Stimulated activated CD8-positive, alpha-beta memory T cell treated with anti-CD3 and anti-CD28 coated beads, Interleukin-2, amount 100 ng/mL, for 1 hour (primary cell): ENCODE measurements at places on chromosomes 12 and 14.

- DNase-seq = no peak
Measured at GRCh38 chr12:53191096-53191884, 10.6 kb upstream of the CSAD start.

DNA sequence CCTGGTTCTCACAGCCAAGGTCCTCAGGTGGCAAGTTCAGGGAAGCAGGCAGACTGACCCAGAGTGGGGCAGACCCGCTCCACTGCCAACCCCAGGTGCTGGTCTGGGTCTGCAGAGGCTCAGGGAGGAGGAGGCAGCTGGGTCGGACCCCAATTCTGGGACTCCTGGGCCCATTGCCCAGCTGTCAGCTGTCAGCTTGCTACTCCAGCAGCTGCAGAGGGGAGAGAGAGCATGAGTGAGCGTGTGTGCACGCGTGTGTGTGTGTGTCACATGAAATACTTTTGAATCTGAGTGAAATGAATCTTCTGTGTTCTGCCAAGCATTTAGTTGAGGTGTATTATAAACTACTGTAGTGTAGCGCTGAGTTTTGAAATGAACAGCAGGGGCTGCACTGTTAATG, 30.8 kb downstream of the XRCC3 start:
- DNase-seq = no peak

- no peak for DNase-seq
Measured at GRCh38 chr14:28264306-28264705, 502.3 kb upstream of the FOXG1 start.

DNA sequence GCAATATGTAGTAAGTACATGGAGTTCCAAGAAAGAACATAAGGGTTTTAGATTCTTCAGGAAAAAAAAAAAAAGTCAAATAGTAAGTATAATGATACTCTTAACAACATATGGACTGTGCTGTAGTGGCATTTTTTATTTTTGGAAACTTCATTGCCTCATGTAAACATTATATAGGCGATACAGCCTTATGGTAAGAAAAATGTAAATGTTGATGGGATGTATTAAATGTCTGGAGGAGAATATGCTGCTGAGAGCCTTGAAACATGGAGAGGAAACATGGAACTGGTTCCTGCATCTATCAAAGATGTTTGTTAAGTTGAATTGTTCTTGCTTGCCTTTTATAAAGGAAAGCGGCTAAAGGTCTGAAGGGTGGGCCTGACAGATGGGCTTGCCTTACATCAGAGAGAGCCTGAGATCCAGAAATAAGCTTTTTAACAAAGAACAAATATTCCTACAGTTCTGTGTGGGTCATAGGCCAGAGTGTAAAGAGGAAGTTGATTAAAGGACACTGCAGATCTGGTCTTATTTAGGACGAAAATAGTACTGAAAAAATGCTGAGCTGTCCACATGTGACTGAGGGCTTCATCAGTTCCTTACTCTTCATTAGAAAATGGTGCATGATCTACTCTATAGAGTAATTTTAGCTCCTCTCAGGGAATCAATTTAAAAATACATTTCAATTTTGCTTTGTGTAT, 448.1 kb upstream of the DCN start:
- no peak for DNase-seq

GRCh38 chr12:116797885-116798284, 59.8 kb downstream of the RNFT2 start:
- no peak for DNase-seq

- no peak for DNase-seq
Measured at GRCh38 chr14:61535032-61535431, 160.3 kb upstream of the HIF1A start.

DNA sequence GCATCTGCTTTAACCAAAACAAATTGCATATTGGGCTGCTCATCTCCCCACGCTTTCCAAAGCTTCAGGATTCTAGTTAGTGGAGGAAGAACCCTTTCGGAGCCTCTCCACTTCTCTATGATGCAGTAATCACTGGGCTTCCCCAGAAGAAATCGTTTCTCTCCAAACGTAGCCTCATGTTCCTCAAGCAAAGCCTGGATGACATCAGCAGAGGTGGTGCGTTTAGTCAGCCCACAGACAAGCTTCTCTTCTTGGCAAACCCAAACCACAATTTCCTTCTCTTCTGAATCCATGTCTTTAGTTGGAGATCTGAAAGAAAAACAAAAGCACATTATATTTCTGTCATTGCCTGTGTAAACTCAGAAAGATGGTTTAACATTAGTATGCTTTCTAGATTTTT, 30.6 kb downstream of the RASSF9 start:
- no peak for DNase-seq

DNA sequence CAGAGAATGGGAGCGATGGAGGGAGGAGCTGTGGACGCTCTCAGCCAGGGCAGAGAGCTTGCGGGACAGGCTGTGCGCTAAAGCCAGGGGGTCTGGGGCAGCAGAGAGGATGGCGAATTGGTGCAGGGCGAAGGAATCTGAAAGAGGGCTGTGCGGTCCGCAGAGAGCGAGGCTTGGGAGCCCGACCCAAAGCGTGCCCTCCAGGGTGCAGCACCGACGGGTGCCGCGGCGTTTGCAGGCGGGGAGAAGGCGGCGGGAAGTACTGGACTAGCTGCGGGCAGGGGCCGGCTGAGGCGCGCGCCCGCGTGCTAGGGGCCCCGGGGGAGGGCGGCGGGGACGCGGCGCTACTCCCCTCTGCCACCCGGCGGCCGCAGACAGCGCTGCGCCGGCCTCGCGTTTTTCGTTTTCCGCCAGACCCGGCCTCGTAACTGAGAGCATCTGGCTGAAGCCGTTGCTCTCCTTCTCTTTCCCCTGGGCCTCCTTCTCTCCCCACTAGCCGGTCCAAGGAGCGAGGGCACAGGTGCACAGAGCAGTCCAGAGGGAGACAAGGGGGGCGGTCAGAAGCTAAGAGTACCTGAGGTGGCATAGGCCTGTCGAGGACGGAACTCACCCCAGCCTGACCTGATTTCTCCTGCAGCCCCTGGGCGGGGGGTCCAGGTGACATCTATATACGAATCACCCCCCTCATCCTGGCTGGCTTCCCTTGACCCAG, 24.9 kb downstream of the SLC6A12 start:
- DNase-seq = peak; percentile 10

- no peak for DNase-seq
Measured at GRCh38 chr12:57958061-57958657, 16.8 kb downstream of the ATP23 start.

GRCh38 chr14:55301437-55302121, 30.4 kb downstream of the FBXO34 start:
- no peak for DNase-seq

GRCh38 chr14:73140811-73141323, 4.6 kb downstream of the PSEN1 start:
- no peak for DNase-seq

DNA sequence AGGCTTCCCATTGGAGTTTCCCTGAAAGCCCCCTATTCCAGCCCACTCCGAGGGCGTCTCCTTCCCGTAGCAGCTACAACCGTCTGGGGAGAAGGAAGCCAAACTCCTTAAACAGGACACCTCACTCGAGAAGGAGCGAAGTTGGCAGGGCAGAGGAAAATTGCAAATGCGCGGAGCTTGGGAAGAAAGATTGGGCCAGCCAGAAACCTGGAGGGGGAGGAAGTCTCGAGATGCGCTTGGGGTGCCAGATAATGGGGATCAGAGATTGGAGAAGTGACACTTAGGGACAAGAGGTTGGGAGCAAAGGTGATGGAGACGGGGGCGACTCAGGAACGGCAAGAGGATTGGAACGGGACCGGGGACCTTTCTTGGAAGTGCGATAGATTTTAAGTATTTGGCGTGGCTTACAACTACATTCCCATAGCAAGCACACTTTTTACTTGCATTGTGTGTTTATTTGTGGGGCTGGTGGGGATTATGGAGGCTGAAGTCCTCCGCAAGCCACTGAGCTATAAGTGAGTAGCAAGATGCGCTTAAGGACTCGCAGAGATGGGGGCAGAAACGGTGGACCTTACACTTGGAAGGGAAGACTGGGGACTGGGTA, 926 bp downstream of the HRK start:
- DNase-seq = no peak

DNA sequence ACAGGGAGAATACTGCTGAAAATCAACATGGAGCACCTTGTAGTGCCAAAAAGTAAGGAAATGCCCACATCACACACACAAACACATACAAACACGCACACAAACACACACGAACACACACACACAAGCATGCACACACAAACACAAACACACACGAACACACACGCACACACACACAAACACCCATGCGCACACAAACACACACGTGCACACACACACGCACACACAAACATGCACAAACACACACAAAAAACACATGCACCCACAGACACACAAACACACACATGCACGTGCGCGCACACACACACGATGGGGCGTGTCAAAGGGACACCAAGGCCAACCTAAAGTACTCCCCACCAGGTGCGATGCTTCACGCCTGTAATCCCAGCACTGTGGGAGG, 61.7 kb upstream of the C14orf180 start:
- no peak for DNase-seq

DNA sequence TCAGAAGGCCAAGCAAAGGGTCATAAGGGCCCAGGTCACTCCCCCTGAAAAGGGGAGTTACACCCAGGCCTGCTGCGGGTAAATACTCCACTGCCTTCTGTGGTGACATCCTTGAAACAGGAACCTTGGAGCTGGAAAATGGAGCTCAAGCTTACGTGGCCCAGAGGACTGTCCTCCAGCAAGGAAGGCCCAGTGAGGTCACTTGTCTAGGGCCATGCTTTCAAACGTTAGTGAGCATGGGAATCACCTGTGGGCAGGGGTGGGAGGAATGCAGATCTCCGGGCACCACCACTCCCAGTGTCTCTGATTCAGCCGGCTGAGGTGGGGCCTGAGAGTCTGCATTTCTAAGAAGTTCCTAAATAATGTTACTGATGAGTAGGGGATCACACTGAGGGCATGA, 140.5 kb upstream of the CCND2 start:
- DNase-seq = no peak

- no peak for DNase-seq
Measured at GRCh38 chr12:50073712-50074111, 11.4 kb upstream of the SMARCD1 start.

- no peak for DNase-seq
Measured at GRCh38 chr12:27973487-27973890, 956 bp upstream of the PTHLH start.

DNA sequence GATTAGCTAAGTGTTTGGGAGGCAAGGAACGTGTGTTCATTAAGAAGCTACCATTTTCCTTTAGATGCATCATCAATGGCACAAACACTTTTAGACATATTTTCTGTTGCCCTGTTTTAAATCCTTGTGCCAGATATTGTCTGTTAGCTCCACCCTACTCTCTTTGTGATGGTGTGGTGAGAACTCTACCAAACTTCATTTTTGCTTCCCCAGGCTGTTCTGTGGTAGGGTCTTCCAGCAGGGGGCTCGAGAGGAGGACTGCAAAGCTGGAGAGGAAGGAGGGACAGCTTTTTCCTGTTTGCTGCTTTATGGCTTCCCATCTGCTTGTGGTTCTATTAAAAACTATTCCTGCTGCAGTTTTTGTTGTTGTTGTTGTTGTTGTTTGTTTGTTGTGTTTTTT, 23.8 kb upstream of the STRAP start:
- no peak for DNase-seq

DNA sequence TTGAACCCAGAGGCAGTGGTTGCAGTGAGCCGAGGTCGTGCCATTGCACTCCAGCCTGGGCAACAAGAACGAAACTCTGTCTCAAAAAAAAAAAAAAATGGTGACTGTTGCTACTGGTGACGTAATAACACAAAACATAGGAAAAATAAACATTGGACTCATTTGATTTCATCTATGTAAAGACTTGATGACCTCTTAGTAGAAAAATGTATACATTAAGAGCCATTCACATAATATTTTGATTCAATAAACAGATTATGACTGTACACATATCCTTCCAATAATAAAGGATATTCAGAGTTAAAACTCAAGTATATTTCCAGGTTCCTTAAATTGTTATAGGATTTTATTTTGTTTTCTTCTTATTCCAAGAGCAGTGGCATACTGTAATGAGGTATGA, 65.7 kb upstream of the AEBP2 start:
- no peak for DNase-seq

DNA sequence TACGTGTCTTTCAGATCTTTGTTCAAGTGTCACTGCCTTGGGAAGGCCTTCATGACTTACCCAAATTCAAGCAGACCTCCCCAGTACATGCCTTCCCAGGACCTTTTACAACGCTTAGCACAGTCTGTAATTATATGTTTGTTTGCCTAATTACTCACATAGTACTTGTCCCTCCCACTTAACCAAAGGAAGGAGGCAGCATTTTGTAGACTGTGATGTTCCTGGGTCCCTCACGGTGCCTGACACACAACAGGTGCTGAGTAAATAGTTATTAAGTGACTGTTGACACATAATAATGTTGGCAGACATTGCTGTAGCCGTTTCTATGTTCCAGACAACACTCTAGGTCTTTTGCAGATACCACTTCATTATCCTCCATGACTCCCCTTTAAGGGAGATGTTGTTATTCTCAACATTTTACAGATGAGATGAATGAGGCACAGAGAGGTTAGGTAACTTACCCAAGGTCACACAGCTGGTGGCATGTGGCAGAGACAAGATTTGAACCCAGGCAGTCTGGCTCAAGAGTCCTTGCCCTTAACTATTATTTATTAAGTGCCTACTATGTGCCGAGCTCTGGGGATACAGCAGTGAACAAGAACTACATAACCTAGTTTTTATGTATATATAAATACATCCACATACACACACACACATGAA, 130.7 kb downstream of the PHETA1 start:
- DNase-seq = no peak

DNA sequence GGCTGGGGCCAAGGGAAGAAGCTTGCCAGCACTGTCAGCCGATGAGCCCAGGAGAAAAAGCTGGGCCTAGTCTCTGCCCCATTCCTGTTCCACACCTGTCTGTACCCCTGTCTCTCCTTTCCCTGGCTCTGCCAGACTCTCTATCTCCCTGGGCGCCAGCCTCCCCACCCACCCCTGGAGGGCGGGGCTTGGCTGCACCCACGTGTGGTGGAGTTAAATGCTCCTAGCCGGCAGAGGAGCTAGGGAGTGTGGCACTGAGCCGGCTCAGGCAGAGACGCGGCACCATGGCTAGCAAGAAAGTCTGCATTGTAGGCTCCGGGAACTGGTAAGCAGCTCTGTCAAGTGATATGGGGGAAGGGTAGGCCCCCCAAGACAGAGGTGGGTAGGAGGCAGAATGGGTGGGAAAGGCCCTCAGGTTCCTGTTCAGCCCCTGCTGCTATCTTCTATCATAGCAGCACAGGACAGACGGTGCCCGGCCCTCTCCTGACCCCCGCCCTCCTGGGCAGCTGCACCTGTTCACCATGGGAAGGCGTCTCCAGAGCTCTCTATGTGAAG, at the start of gene GPD1:
Gene GPD1 (plus strand): TSS at position 242 of the 555 bp plus-strand sequence. CDS start 43 bp downstream, at position 285.
- DNase-seq = no peak

- DNase-seq = no peak
Measured at GRCh38 chr14:101398011-101398410, 163.3 kb upstream of the DIO3 start.

- DNase-seq = no peak
Measured at GRCh38 chr14:98345161-98345560, 926.8 kb downstream of the BCL11B start.
